ENCODE measurements at places on chromosomes 4 and X.
A peak's percentile ranks its signal among the peaks of the same experiment; 100 is the strongest.

- no peak for DNase-seq
Observed at GRCh38 chr4:94920369-94920768, 162.6 kb downstream of the BMPR1B start.

- DNase-seq = peak; percentile 19
Observed at GRCh38 chr4:30801876-30802275, 81.7 kb downstream of the PCDH7 start.

GRCh38 chr4:186953599-186954260 lies 230.1 kb upstream of the FAT1 start:
- no peak for DNase-seq

- no peak for DNase-seq
Observed at GRCh38 chr4:182862141-182862875, 54.9 kb downstream of the DCTD start.

- no peak for DNase-seq
Observed at GRCh38 chrX:131763674-131764073, 219.8 kb downstream of the OR13H1 start.

DNA sequence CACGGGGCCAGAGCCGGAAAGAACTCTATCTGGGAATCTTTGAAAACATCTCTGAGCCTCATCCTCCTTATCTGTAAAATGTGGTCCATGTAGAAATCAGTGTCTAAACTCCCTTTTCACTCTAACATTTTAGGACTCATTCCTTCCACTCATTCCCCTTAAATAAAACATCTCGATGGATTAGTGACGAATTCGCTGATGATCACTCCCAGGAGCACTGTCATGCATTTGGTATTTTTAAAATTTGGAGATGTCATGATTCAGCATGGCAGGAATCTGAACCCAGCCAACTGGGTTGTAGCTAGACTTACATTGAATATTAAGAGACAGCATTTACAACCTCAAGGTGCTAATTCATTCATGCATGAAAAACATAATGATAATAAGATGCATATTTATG lies 88.1 kb downstream of the SPANXN3 start:
- DNase-seq = no peak

GRCh38 chr4:106502106-106502699 lies 133.6 kb upstream of the GIMD1 start:
- peak; percentile 16 for DNase-seq

DNA sequence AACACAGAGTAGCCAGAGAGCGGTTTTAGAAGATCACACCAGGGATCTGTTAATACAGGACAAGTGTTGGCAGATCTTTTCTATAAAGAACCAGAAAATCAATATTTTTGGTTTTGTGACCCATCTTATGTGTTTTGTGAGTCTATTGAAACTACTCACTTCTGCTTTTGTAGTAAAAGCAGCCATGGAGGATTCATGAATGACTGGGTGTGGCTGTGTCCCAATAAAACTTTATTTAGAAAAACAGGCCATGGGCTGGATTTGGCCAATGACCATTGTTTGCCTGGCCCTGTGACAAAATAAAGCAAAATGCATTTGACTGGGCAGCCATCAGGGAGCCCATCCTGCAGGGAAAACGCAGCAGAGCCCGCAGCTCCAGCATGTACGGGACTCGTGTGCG lies 99.9 kb upstream of the ADRA2C start:
- DNase-seq = no peak

GRCh38 chr4:152536545-152537182 lies 772 bp upstream of the FBXW7 start:
- peak; percentile 28 for DNase-seq

DNA sequence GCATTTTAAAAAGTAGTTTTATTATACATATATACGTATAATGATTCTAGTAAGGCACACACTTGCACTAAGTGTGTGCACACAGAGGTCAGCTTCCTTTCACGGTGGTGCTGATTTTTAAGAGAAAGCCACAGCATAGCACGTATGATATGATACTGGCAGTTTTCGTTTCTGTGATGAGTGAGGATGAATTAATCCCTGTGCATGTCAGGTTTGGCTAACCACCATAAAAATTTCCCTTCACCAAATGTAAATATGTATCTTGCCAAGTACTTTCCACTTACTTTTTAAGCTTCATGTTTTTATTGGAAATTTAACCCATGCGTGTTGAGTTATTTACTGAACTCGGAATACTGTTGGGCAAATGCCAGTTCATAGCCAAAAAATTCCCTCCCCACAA lies 84.6 kb downstream of the SYNPO2 start:
- DNase-seq = no peak

DNA sequence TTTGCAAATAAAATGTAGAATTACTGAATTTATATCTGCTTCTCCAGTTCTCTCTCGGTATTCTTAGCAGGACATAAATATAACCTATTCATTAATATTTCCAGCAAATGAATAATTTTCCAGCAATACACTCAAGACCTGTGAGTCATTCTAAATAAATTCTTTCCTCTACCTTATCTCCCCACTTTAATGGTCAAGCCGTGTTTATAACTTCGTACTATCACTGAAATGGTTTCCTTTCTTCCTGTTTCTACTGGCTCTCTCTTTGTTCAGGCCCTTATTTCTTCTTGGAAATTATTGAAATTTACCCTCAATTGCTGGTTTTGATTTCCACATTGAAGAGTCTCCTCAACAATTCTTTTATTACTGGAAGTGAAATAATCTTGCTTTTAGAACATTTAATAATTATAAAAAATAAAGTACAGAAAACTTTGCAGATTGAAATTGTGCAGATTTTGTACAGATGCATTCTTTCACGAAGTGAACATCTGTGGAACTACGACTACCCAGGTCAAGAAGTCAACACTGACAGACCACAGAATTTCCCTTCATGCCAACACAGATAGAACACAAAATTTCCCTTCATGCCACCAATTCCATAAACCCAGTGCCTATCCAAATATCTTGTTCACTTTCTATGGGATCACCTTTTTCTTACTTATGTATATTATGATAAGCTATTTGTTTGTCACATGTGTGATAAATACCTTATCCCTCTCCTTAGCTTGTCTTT lies 205.7 kb downstream of the FAT4 start:
- DNase-seq = peak; percentile 76

GRCh38 chr4:53273726-53274125 lies 92.1 kb downstream of the SCFD2 start:
- DNase-seq = no peak

DNA sequence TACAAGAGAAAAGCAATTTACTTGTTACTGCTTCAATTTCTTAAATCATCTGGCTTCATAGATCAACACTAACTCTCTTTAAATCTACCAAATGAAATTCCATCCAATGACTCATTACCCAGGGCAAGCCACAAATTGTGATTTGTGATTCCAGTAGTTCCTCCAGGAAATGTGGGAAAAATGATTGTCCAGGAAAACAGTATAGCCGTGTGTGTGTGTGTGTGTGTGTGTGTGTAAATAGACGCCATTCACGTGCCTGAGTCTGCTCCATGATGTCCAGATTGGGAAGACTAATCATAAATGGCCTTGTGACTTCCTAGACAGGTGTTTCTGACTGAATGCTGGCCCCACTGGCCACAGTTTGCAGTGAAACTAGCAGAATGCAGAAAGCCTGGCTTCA lies 121.3 kb downstream of the HS6ST2 start:
- DNase-seq = no peak

- no peak for DNase-seq
Observed at GRCh38 chr4:68447201-68447600, at the start of gene TMPRSS11E. TSS of gene TMPRSS11E (plus strand) at chr4:68447463. CDS start at chr4:68447513, 50 bp downstream.

DNA sequence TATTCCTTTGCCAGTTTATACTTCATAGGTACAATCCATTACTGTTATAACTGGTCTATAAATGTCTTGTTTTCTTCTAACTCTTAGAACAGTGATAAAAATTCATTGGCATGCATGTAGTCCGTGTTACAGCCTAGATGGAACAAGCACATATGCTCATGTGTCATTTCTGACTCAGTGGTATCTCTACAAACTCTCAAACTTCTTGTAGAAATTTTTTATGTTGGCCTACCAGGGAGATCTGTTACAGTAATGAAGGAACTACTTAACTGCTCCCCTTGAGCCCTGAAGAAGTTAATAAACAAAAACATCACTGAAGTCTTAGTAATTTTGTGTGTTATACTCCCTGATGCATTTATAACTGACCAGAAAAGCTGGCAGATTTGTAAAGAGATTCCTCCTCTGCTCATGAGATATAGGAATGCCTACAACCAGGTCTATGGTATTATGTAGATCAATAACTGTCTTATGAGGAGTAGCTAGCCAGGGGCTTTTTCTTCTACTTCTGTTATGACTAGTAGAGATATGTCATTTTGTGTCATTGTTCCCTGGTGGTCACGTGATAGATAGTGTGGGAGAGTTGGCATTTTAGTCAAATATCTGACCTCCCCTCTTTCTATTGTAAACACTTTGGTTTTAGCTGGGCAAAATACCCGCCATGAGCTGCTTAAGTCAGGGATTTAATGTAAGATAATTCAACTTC lies 53.7 kb upstream of the FAAH2 start:
- DNase-seq = no peak

DNA sequence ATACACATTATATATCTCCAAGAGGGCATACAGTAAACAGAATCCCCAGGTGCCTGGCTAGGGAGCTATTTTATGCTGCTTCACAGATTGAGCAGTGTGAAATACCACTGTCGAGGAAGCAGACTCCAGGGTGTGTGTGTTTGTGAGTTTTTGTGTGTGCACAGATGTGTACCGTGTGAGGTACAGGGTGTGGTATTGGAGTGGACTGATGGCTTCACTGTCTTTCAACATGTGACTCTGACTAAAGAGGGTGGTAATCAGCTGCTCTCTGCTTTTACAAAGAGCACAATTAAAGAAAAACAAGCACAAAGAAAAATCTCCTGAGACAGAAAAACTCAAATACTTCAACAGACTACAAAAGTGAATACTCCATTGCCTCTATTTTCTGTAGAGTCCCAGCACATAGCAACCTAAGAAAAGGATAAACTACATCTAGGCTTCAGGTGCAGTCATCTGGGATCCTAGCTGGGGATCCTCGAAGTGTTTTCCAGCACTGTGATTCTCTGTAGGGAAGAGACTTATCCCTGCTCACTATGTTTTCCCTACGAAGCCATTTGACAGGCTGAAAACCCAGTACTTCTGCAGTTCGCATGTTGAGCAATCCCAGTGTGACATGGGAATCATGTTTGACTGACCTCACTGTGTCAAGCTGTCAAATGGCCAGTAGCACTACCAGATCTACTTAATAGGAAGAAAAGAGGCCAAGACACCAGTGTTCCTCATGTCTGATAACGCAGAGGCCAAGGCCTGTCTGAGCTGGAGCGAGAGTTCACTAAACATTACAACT lies 100.3 kb downstream of the CDS1 start:
- DNase-seq = no peak

- DNase-seq = no peak
Observed at GRCh38 chr4:106717091-106717490, 319.0 kb downstream of the DKK2 start.

DNA sequence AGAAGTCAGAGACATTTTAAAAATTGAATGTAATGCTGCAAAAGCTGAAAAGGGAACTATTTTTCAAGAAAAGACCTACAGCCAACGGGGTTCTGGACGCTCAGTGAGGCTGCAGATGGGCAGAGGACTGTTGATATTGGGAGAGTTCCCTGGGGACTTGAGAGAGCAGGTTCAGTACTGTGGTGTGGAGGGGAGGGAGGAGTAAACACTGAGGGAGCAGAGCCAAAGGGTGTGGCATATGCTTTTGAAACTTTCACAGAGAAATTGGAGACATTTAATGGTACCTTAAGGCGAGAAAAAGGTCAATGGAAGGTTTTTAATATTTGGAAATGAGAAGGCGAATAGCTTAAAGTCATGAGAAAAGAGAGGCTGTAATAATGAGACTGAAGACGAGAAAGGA lies 62.2 kb upstream of the GPM6A start:
- DNase-seq = no peak

DNA sequence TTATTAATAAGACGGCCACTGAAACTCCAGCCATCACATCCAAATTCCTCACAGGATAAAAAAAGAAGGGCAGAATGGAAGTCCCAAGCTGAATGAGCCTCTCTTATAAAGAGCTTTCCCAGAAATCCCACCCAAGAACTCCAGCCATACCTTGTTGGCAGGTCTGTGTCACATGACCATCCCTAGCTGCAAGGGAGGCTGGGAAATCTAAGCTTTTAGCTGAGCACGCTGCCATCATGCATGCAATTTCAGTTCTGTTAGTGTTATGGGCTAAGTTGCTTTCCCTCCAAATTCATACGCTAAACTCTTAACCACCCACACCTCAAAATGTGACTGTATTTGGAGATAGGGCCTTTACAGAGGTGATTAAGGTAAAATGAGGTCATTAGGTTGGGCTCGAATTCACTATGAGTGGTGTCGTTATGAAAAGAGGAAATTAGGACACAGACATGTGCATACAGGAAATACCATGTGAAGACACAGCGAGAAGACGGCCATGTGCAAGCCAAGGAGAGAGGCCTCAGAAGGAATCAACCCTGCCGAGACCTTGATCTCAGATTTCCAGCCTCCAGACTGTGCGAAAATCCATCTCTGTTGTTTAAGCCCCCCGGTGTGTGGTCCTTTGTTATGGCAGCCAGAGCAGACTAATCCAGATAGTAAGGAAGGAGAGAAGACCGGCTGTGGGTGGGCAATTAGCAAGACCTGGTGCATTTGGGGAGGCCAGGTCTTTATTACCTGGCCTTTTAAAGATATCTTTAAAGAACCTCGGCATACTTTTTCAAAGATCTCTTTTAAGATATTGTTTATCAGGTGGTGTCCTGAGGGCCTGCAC lies 317.6 kb downstream of the BCOR start:
- DNase-seq = no peak

DNA sequence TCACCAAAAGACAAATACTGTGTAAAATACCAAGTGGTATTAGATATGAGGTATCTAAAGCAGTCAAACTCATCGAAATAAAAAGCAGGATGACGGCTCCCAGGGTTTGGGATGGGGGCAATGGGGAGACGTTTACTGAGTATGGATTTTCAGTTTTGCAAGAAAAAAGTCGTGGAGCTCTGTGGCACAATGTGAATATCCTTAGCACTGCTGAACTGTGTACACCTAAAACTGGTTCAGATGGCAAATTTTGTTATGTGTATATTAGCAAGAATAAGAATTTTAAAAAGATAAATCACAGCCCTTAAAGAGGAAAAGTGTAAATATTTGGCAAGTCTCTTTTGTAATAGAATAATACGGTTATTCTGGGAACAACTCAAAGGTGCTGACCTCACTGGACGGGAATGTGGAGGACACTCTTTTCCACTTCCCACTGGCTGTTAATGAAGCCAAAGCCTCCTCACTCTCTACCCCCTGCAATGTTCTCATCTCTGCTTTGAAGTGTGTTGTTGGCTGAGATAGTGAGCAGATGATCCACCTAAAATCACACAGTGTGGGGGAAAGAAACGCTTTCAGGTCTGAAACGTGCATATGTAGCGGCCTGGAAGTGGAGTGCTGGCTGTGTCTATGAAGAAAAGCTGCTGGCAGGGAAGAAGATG lies 49.2 kb downstream of the SEL1L3 start:
- DNase-seq = peak; percentile 82

DNA sequence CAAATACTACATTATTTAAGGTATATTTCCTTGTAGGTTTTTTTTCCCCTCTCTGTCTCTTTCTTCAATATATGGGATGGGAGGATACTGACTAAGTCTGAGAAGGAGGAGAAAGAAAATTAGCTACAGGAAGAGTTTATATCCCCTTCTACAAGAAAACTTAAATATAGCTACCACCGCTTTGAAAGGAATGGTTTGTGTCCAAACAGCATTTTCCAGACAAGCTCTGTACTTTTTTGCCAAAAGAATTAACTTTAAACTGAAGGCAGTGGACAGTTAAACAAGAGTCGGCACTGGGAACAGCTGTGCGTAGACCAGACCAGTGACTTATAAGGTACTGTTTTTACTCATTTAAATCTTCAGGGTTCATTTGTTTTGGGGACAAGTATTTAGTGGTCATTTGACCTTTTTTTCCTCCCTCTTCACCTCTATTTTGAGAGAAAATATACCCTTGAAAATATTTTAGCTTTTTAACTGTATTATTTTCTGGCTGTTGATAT lies 303.7 kb downstream of the ARHGAP24 start:
- DNase-seq = no peak
